G401 (cell line): ENCODE measurements at places on chromosomes 13 and 19.

DNA sequence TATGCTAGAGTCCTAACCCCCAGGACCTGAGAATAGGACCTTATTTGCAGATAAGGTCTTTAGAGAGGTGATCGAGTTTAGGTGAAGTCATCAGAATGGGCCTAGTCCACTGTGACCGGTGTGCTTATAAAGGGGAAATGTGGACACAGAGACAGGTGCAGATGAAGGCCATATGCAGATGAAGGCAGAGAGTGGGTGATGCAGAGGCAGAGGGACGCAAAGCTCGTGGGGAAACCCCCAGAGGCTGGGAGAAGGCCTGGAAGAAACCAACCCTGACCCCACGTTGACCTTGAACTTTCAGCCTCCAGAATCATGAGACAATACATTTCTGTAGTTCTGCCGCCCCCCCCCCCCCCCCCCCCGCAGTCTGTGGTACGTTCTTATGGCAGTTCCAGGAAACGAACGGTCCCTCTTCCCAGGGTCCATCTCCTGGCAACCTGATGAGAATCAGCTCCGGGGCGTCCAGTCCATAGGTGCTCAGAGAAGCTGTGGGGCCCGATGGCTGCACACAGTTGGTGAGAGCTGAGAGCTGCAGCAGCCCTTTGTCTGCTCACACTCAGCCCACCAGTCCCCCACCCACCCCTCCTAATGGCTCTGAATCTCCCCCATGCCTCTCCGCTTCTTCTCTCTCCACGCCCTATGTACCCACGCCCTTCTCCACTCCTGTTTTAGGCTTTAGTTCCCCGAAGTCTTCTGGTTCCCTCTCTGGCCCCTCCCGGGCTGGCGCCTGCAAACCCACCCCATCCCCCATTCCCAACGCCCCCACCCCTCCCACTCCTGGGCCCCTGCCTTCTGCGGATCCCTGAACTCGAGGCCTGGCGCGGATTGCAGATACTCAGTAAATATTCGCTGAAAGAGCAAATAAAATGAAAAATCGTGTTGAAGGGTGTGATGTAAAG is 218.3 kb upstream of the MAB21L1 start:
- no peak for DNase-seq

DNA sequence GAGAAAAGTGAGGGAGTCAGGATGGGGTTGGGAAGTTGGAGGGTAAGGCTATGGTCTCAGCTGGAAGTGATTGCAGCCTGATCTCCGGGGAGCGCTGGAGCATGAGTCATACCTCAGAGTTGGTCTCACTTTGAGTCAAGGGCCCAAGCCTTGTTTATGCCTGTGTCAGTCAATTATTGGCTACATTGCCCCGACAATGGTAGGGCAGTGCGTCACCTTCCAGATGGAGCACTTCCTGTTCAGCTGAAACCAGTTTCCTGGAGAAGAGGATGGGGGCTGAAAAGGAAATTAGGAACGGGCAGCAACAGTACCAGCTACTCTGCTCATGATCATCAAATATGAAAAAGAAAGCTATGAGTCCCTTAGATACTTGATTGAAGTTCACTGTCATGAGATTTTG is 60.4 kb downstream of the ADGRE1 start:
- no peak for DNase-seq

GRCh38 chr19:2271234-2272103 is 10.5 kb downstream of the PEAK3 start:
- peak; percentile 38 for DNase-seq

DNA sequence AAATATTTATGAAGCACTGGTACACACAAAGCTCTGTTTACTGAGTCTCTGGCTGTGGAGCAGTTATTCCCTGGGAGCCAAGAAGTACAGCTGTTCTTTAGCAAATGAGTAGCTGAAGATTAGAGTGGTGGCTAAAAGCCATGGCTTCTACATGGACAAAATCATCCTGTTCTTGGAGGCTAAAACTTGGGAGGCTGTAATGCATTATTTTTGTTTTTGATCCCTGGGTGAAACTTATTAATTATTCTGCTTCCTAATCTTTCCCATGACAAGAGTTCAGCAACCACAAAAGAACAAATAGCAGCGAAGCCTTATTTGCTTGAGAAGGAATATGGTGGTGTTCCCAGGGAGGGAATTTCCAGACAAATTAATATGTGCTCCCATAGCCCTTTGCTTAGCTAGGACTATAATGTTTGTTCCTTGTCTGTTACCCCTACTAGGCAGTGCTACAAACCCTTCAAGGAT is 109.5 kb downstream of the DCT start:
- DNase-seq, result no peak

- no peak for DNase-seq
Observed at GRCh38 chr19:41296433-41296871, 13.5 kb upstream of the CCDC97 start.

- no peak for DNase-seq
Observed at GRCh38 chr13:64930636-64931035, 2299.5 kb downstream of the PCDH9 start.

DNA sequence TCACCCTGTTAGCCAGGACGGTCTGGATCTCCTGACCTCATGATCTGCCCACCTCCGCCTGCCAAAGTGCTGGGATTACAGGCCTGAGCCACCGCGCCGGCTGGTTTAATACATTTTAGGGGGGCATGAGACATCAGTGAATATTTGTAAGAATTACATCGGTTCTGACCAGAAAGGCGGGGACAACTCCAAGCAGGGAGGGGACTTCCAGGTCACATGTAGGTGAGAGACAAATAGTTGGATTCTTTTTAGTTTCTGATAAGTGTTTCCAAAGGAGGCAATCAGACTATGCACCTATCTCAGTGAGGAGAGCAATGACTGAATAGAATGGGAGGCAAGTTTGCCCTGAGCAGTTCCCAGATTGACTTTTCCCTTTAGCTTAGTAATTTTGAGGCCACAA is 3.7 kb upstream of the ZNF552 start:
- DNase-seq, result no peak

DNA sequence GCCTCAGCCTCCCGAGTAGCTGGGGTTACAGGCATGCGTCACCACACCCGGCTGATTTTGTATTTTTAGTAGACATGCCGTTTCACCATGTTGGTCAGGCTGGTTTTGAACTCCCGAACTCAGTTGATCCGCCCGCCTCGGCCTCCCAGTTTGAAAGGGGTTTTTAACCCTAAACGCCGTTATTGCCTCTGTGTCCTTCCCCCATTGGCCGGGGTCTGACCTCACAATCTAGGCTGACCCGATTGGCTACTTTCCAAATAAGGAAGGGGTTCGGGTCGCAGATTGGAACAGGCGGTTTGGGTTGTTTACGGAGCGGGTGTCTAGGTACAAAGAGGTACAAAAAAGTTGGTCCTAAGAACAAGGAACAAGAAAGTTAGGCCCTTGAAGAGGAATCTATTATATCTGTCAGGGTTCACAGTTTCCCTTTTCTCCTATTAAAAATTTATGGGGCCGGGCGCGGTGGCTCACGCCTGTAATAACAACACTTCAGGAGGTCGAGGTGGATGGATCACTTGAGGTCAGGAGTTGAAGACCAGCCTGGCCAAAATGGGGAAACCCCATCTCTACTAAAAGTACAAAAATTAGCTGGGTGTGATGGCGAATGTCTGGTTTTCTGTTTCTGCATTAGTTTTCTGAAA is 1.0 kb downstream of the ZNF253 start:
- DNase-seq, result peak; percentile 27

- no peak for DNase-seq
Observed at GRCh38 chr19:13505164-13505695, 1.0 kb downstream of the CACNA1A start.

DNA sequence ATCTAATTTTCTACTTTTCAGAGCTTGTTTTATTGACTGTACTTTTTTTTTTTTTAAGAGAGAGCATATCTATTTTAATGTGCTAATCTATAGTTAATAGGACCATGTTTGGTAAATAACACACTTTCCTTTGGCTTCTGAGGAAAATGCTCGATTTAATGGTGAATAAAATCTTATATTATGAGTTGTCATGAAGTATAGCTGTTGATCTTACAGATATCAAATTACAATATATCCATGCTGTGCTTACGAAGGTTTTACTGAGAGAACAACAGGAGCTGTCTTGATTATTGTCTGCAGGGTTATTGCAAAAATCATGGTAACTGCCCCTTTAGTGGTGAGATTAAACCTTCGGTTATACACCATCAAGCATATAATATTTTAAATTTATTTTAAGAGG is 29.6 kb downstream of the URI1 start:
- no peak for DNase-seq

GRCh38 chr13:89726690-89727435 is 1620.6 kb upstream of the MIR17HG start:
- DNase-seq, result no peak

GRCh38 chr13:26071691-26072090 is 19.9 kb upstream of the SHISA2 start:
- DNase-seq, result no peak

DNA sequence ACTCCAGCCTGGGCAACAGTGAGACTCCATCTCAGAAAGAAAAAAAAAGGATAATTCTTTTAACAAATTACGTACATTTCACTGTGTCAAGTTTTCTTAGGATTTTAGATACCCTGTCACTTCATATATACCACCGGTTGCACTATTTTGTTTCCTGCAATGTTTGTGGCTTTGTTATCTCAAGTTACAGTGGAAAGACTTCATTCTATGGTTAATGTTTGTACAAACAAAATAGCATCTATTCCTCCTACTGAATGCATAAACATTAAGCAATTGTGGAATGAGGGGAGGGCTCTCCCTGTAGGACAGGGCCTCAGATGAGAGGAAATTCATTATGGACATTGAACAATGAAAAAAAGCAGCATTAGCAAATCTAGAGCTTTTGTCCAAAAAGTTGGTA is 120.1 kb downstream of the DNAJC3 start:
- DNase-seq, result no peak

GRCh38 chr13:70784207-70784989 is 676.1 kb upstream of the KLHL1 start:
- no peak for DNase-seq

DNA sequence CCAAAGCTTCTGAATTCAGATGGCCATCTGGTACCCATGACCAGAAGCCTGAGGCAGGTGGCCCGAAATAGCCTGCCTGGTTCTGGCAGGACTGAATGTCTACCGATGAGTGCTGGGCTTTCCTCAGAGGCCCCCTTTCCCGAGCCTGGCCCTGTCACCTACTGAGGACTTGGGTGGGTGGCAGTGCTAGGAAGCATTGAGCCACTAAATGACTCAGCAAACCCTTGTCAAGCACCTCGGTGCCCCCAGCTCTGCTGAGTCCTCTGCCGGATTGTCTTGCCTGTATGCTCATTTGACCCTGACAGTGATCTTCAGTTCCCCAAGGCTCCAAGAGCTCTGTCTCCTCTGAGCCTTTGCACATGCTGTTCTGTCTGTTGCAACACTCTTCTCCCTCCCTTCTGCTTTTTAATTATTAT is 17.9 kb downstream of the PPP1R37 start:
- peak; percentile 88 for DNase-seq

GRCh38 chr19:19613506-19613905 is 5.0 kb downstream of the PBX4 start:
- DNase-seq, result no peak

- DNase-seq, result no peak
Observed at GRCh38 chr13:85816413-85816812, 17.2 kb upstream of the SLITRK6 start.

GRCh38 chr13:50780201-50781015 is 63.1 kb downstream of the DLEU7 start:
- DNase-seq, result no peak

DNA sequence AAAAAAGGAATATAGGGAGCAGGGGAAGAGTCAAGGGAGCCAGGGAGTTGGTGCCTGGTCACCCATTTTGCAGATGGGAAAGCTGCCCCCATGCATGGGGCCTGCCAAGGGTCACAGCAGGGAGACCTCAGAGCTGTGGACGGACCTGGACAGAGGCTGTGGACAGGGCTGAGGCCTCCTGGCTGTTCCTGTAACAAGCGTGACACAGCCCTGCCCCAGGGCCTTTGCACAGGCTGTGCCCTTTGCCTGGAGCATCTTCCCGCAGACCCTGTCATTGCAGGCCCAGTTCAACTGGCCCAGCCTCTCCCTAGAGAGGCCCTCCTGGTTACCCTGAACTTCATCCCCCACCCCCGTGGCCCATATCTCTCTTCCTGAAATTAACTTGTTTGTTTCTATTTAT is 6.4 kb downstream of the TNFAIP8L1 start:
- no peak for DNase-seq

DNA sequence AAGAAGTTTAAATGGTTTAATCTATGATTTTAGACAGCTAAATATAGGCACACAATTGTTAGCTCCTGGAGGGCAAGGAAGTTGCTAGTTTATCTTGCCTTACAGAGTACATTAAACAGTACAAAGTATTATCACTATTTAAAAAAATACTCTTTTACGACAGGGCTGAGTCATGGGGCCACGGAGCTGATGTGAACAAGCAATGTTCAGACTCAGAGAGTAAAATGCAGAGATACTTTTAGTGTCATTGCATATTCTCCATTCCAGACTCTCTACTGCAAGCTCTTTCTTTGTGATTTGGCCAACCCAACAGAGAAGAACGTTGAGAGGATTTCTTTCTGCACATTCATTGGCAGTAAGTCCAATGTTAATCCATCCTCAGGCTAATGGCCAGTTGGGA is 352.4 kb downstream of the SPRY2 start:
- DNase-seq, result no peak

DNA sequence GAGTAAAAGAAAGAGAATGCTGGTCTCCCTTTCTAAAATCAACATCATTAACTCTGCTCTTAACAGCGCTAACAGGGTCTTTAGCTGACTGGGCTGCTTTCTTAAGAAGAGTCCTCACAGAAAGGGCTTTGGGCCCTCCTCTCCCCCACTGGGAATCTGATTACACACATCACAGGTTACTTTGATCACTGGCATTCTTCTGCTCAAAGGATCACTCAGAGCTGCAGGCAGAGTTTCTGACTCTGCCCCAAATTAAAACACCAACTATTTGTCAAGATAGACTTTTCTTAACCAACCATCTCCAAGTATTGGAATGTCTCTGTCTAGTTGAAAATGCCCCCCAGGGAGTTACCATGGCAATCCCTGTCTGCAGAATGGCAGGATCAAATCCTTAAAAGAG is 31.1 kb upstream of the SIAH3 start:
- no peak for DNase-seq

DNA sequence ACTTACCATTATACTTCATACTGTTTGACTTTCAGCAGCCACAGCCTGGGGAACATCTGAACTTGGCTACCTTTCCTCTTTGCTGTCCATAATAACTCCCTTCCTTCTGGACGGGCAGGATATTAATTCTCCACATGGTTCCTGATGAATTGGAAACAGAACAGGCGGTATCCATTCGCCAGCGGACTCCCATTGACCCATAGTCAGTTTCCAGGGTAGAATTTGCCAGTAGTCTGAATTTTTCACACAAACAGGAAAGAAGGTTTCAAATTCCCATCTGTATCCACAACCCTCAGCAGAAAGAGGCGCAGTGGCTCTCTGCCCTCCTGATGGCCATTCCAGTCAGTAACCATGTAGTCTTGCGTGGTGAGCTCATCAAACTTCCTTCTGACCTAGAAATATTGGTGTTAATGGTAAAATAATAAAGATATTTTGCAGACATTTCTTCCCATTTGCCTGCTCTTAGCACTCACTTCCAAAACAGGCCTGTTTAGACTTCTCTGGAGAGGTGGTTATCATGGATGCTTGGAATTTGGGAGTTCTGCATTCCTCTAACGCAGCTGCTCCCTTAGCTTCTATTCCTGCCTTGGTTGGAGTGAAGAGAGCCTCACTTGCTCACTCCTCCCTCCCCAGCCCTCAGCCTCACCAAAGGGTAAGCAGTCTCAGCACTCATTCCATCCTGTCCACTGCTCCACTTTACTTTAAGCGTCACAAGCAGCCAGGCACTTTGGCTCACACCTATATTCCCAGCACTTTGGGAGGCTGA is 75.0 kb upstream of the OXGR1 start:
- peak; percentile 11 for DNase-seq

GRCh38 chr19:46412650-46413261 is 608 bp downstream of the CCDC8 start:
- DNase-seq, result no peak

- DNase-seq, result no peak
Observed at GRCh38 chr19:48194041-48194843, 23.8 kb downstream of the ZSWIM9 start.
